ENCODE measurements at places on chromosomes 4 and X. TPM values are rescaled to one million over a fixed set of nuclear protein-coding genes. Genes with fewer than 3 reads are reported as not detected.

DNA sequence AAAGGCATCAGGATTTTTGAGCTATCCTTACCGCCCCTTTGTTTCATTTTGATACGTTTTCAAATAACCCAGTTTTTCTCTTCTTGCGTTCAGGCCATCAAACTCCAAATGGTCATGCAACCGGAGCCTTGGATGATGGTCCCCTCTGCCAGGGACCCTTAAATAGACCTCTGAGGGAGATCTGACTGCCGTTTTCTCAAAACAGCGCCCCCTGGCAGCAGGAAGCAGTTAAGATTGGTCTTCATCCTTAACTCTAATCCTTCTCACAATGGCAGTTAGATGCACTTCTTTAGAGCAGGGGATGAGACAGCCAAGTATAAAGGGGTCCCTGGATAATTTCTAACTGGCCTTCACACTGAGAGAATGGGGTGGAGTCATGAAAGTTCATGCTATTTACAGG, 525.0 kb upstream of the SPANXN1 start:
- DNase-seq, result no peak

GRCh38 chrX:103248553-103248952, 6.4 kb downstream of the TCEAL8 start:
- DNase-seq, result peak; percentile 24

DNA sequence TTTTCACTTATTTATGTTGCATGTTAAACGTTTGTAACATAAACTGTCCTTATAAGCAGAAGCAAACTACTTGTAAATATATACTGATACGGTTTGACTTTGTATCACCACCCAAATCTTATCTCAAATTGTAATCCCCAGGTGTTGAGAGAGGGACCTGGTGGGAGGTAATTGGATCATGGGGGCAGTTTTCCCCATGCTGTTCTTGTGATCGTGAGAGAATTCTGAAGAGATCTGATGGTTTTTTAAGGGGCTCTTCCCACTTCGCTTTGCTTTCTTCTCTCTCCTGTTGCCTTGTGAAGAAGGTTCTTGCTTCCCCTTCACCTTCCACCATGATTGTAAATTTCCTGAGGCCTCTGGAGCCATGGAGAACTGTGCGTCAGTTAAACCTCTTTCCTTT, 87.1 kb upstream of the MAPK10 start:
- DNase-seq, result no peak

DNA sequence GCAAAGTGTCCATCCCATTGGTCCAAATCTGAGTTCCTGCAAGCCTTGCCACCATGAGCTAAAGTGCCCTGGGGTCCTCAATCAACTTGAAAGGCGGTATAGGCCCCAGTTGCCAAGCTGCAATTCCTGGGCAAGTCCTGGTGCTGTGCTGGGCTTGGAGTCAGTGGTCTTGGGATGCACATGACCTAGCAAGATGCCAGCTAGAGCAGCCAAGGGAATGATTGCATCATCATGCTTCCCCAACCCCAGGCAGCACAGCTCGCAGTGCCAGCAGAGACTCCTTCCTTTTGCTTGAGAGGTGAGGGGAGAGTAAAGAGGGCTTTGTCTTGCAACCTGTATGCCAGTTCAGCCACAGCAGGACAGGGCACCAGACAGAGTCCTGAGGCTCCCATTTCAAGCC, 50.5 kb downstream of the KCNIP4 start:
- DNase-seq, result peak; percentile 82

DNA sequence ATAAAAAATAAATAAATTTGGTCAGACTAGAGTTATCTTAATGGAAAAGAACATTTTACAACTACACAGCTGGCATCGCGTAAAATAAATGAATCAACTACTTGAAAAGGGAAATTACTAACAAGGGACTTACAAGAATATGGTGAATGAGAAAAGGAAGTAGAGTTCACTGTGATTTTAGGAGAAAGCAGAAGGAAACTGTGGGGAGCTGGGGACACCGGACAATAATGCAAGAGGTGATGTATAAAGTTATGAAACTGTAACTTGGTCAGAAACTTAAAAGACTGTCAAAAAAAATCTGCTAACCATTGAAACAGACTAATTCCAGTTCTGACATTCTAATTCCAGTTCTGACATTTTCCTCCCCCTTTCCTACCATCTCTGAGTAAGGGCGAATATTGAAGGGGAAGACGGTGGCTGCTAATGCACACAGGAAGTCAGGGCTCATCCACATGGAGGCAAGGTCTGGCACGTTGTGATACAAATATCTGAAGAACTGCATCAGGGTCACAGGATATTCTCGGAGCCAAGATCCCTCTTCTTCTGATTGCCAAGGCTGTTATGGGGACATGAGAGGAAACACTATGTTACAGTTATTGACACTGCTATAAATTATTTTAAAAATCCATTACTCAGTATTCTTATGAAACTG, 170.5 kb downstream of the CDS1 start:
- DNase-seq, result no peak

MAGEA2B gene
- total RNA-seq, result not detected

KIAA0232 gene
- total RNA-seq, result 15.6 TPM

- no peak for DNase-seq
Measured at GRCh38 chrX:130005089-130005807, 22.8 kb downstream of the BCORL1 start.

GRCh38 chrX:30488092-30488491, 89.5 kb downstream of the TASL start:
- DNase-seq, result peak; percentile 21
